ENCODE measurements at places on chromosomes 2 and 18. TPM values are rescaled to one million over a fixed set of nuclear protein-coding genes. Genes with fewer than 3 reads are reported as not detected.
A peak's percentile ranks its signal among the peaks of the same experiment; 100 is the strongest.

- no peak for DNase-seq
Measured at GRCh38 chr2:238157506-238158017, 1.2 kb upstream of the ERFE start.

Gene LYG2
- not detected for total RNA-seq

- DNase-seq = peak; percentile 18
Measured at GRCh38 chr2:45028276-45028675, 19.0 kb upstream of the SIX2 start.

- DNase-seq = peak; percentile 63
Measured at GRCh38 chr2:66431846-66432587, 2.9 kb upstream of the MEIS1 start.

DNA sequence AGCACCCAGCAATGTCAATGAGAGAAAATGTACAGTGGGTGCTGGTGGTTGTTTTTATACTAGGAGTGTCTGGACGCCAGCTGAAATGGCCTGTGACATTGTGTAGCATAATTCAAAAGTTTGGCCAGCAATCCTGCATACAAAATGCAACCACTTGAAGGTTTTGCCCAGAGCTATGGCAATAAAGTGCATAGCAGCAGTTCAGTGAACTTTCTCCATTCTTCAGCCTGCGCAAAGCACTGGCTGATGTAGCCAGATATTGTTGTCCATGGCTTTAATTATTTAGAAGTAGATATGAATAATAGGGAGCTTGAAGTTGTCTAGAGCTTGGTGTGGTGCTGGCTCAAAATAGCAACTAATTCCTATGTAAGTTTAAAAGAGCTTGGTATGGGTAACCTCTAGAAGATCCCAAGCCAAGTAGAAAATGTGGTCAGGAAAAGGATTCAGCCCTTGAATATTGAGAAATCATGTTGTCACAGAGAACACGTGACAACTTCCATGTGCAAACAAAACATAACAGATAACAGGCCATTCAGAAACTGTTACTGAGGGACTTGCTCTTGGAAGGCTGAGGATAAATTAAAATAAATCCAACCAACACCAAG lies 33.3 kb upstream of the PGAP1 start:
- peak; percentile 45 for DNase-seq

- DNase-seq = no peak
Measured at GRCh38 chr2:232652505-232652851, 19.1 kb downstream of the EFHD1 start.

- DNase-seq = no peak
Measured at GRCh38 chr2:129793431-129793902, 186.0 kb upstream of the RAB6C start.

DNA sequence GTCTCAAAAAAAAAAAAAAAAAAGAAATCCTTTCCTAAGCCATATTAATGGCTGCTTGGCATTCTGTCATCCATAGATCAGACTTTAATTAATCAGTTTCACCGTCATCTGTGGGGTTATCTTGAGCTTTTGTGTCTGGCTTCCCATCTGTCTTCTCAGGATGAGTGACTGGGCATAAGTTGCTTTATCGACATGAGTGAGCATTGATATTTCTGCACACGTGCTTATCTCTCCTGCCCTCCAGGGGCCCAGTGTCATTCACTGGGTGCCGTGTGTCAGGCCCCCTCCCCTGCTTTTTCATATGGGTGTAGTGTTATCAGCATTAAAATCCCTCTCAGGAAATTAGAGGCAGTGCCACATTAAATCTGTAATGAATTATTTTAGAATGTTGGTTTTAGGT lies 65.6 kb downstream of the SH3BP4 start:
- DNase-seq = no peak

Gene SULT1C4
- total RNA-seq = 0.32 TPM

DNA sequence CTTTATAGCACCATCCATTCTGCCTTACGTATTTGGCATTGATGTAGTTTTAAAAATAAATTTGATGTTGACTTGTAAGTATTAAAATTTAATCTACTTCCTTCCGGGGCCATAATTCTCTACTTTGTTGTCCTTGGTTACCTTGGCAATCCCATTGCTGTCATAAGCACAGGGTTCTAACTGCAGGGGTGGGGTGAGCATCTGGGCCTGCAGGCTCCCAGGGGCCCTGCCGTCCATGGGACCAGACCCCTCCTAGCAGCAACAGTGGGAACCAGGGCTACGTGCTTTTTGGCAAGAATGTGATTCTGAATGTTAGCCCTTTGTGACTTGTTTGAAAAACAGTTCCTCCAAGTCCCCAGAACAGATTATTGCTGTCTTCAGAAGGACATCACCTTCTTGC lies 4.9 kb downstream of the ASAP2 start:
- DNase-seq = no peak

Gene ONECUT2
- total RNA-seq = under 0.01 TPM

GRCh38 chr2:39483534-39483933 lies 46.4 kb upstream of the MAP4K3 start:
- no peak for DNase-seq

GRCh38 chr18:9617006-9617542 lies 2.7 kb upstream of the PPP4R1 start:
- no peak for DNase-seq

Gene MC5R
- total RNA-seq = not detected

DNA sequence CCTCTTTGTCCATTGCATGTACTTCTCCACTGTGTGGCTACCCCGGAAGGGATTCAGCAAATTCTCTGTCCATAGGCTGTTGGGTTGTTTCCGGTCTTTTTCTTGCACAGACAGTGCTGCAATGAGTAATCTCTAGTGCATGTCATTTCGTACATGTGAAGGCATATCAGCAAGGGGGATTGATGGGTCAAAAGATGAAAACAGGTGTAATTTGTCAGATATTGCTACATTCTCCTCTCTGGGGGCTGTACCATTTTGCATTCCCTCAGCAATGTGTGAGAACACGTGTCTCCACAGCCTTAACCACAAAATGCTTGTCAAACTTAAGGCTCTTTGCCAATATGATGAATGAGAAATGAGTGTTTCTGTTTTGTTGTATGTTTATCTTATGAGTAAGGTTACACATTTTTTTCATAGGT lies 60.5 kb downstream of the KLHL29 start:
- DNase-seq = peak; percentile 47

- no peak for DNase-seq
Measured at GRCh38 chr2:226860087-226860486, 24.2 kb downstream of the RHBDD1 start.

Gene EPB41L3
- total RNA-seq = 0.97 TPM

DNA sequence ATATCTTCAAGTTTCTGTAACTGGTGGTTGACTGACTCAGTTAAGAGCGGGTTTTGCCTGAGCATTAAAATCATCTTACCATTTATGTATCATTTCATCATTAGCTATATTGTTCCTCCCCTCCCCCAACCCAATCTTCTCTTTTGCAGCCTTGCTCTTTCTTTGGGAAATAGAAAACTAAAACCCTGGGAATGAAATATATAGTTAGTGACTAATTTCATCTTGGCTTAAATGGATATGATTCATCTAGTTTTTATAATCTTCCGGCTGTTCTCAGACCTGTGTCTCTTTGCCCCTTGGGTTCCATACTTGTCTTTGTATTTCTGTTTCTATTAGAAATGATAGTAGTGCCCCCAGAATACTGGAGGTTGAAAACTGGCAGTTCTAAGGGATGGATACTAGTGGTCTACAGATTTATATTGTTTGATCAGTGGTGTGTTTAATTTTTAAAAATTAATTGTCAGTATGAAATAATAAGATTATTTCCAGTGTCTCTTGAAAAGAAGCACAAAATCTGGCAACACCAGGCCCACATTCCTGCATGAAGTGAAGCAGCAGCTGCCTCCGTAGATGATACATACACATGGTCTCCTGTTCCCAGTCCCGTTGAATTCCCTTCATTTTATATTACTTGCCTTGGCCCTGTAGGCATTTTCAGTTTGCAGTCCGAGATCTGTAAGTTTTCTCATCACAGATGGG lies 44.5 kb downstream of the PHLPP1 start:
- no peak for DNase-seq

GRCh38 chr2:25358249-25358815 lies 16.6 kb upstream of the DNMT3A start:
- no peak for DNase-seq

GRCh38 chr2:37219046-37219445 lies 12.3 kb downstream of the CEBPZ start:
- no peak for DNase-seq

Gene VWC2L
- total RNA-seq = under 0.01 TPM

DNA sequence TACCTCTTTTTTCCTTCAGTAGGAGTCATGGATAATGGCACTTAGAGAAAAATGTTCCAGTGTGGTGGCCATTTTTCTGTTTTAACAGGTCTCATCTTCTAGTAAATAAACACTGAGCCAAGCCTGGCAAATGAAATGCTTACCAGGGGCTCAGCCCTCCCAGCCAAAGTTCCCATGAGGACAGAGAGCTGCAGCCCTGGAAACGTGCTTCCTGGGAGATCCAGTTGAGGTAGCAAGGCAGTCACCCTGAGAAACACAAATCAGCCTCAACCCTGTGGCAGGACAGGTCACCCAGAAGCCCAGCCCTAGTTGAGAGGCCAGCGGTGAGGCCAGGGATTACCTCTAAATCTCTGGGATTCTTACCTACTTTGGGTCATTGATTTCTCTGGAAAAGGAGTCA lies 140.1 kb downstream of the LNPK start:
- no peak for DNase-seq

Gene FAM110C
- not detected for total RNA-seq

Gene MEP1B
- 0.64 TPM for total RNA-seq

Gene CDH20
- under 0.01 TPM for total RNA-seq

Gene TNFAIP6
- total RNA-seq = 13.2 TPM

DNA sequence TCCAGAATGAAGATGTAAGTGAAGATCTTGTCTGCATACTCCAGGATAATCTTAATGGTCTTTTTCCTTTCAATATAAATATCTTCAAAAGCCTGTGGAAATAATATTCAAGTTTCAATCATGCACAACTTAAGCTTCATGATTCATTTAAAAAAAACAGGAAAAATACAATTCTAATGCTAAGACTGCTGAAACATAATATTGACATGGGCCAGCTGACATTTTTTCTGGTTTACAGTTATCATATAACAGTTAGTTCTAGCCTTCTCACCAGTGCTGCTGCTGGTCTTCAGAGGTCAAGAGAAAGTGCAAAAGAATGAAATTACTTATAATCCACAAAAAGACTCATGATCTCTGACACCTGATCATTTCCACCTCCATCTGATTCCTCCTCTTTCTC lies 110.4 kb upstream of the SCN1A start:
- no peak for DNase-seq

Gene FABP1
- not detected for total RNA-seq
